ENCODE measurements at places on chromosomes 13 and 19.

GRCh38 chr19:8126008-8126407 lies 23.4 kb downstream of the FBN3 start:
- DNase-seq: no peak

DNA sequence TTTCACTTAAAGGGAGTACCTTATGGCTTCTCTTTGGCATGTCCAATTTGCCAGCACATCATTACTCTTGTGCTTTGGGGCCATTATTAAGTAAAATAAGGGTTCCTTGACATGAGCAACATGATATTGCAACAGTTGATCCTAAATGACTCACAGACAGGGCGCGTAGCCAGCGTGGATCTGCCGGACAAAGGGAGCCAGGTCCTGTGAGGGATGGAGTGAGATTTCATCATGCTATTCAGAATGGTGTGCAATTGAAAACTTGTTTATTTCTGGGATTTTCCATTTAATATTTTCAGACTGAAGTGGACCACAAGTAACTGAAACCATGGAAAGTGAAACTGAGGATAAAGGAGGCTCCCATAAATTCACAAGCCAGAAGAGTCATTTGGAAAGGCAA lies 48.6 kb upstream of the WASF3 start:
- no peak for DNase-seq

DNA sequence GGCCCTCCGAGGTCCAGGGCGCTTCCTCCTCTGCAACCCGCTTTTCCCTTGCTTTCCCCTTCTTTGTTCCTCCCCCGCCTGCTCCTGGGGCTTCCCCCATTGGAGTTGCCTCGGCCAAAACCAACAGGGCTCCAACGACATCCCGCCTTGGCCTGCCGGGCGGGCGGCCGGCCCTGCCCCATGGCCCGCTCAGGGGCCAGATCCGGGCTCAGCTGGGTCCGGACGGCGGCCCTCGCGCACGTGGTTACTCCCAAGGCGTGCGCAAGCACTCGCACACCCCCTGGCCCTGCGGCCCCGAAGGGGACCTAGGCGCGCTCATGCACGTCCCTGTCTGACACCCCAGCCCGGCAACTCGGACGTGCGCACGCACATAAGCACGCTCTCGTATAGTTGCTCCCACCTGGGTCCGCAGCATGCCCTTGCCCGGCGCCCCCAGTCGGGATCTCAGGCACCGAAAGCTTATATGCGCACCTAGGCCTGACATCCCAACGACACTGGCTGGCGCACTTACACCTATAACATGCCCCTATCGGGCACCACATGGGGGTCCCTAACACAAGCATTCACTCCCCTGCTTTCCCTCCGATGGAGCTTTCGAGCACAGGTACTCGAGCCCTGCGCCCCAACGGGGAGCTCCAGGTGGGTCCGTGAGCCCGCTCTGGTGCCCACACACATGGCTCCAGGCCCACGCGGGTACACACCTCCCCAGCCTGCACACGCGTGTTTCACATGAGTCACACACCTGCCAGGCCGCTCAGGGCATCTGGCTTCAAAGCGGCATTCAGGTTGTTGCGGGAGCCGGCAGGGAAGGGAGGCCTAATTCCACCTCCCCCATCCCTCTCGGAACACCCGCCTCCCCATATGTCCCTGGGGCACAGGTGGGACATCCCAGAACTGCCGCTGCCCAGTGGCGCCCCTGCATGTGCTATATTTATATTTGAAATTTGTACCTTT lies 15.0 kb downstream of the NFIX start:
- no peak for DNase-seq

- DNase-seq: no peak
Measured at GRCh38 chr13:36981156-36981743, 17.9 kb downstream of the ALG5 start.

DNA sequence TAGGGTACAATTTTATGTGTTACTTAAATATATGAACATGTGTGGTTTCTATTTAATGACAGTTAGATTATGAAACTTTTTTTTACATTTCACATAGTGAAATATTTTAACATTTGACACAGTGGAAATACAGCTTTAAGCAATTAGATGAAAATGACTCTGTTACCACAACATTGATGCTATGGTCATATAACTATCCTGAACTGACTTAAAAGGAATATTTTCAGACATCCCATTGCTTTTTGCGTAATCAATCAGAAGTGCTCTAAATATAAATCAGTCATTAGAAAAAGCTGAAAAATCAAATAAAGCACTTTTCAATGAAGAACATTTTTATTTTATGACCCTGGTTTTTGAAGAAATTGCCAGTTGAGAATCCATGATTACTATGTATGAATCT lies 80.3 kb downstream of the UFM1 start:
- DNase-seq: no peak

- DNase-seq: no peak
Measured at GRCh38 chr13:29551214-29551613, 44.3 kb downstream of the SLC7A1 start.

DNA sequence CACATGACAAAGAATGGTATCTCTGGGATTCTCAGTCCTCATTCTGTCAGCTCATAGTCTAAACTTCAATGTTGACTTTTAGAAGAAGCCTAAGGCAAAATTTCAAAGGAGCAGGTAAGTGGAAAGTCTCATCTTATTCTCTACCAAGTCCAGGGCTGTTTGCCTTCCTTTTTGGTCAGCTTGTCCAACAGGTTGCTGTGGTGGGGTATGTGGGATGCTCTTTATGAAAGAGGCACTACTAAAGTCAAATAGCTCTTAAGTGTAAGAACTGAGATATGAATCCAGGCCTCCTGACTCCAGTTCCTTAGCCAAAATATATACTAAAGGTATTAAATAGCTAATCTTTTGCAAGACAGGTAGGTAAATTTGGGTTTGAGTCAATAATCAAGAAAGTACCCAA lies 540.6 kb upstream of the SPRY2 start:
- no peak for DNase-seq

GRCh38 chr19:6596621-6597020 lies 5.7 kb upstream of the CD70 start:
- DNase-seq: no peak

GRCh38 chr19:13054626-13055212 lies 47.9 kb downstream of the LYL1 start:
- no peak for DNase-seq

GRCh38 chr19:17981611-17982010 lies 14.7 kb downstream of the KCNN1 start:
- DNase-seq: no peak

- no peak for DNase-seq
Measured at GRCh38 chr19:47161876-47162489, 31.3 kb downstream of the SAE1 start.

DNA sequence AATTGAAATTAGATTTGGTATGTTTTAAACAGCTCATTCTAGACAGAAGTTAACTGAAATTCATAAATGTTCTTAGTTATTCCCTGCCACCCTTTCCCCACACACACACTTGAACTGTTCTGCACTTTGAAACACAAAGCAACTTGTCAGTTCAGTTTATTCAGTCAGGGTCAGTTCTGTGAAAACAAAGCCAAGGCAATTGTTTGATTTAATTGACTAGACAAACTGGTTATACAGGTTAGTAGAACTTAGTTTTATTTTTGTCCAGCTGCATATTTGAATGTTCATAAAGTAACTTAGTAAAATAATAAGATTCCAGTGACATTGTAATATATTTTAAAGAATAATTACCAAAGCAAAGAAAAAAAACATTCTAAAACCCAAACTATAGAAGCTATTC lies 98.3 kb upstream of the KLF5 start:
- DNase-seq: no peak

DNA sequence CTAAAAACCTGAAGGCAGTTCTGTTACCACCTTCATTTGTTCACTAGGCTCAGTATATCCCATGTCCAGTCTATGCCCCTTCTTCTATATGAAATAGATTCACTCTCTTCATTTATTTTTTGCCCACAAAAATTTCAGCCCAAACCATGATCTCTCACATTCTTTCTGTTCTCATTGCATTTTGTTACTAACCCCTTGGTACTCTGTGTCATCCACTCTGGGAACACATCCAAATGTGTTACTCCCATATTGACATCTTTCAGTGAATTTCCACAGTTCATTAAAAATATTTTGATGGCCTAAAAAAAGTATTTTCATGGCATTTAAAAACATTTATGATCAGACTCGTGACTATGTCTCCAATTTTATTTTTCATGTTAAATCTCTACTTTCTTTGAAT lies 378.9 kb downstream of the SLITRK1 start:
- DNase-seq: no peak

DNA sequence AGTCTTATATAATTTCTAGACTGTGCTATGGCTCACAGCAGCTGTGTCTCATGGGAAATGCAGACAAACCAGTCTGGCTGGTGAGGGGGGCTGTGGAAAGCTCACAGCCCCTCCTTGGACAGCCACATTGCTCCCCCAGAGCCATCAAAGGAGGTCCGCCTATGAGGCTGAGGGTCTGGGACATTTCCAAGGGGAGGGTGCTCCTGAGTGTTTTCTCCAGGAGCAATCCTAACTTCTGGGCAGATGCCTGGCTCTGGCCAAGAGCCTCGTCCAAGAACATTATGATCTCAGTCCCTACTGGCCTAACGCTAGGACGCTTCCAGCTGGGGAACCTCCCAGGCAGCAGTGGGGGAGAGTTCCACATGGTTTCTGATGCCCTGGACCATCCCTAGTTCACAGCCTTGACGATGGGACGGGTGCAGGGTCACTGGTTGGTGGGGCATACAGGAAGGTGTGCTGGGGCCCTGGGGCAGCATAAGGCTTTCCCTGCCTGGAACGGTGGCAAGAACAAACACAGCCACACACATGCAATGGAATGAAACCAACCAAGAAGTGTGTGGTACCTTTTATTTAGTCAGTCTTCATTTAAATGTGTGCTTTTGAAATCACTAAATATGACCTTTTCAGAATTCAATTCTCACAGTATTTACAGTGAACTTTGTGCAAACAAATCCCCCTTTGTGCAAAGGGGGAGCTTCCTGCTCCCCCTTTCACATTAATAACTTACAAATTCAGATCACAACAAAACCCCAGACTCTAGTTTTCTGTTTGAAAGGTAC lies 60.6 kb downstream of the CDADC1 start:
- DNase-seq: no peak

DNA sequence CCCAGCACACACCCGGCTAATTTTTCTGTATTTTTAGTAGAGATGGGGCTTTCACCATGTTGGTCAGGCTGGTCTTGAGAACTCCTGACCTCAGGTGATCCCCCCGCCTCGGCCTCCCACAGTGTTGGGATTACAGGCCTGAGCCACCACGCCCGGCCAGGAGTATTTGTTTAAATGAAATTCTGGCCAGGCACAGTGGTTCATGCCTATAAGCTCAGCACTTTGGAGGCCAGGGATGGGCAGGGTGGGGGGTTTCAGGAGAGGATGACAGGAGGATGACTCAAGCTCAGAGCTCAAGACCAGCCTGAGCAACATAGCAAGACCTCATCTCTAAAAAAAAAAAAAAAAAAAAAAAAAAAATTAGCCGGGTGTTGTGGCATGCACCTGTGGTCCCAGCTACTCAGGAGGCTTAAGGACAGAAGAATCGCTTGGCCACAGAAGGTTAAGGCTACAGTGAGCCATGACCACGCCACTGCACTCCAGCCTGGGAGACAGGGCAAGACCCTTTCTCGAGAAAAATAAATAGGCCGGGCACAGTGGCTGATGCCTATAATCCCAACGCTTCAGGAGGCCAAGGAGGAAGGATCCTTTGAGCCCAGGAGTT lies 8.2 kb upstream of the DHDH start:
- DNase-seq: no peak

- peak; percentile 60 for DNase-seq
Measured at GRCh38 chr19:48249502-48250014, 6.2 kb downstream of the CARD8 start.

GRCh38 chr19:44777715-44778347 lies at the start of gene CBLC:
CBLC (plus strand) TSS chr19:44777890; CDS start chr19:44777932, 42 bp downstream.
- DNase-seq: no peak

- no peak for DNase-seq
Measured at GRCh38 chr13:97011446-97012131, 17.3 kb upstream of the OXGR1 start.

- no peak for DNase-seq
Measured at GRCh38 chr13:114079601-114080536, 52.6 kb downstream of the RASA3 start.

GRCh38 chr19:11239377-11240000 lies at the start of gene ANGPTL8:
ANGPTL8 (plus strand) TSS chr19:11239619; CDS start chr19:11239638, 19 bp downstream.
- no peak for DNase-seq

- no peak for DNase-seq
Measured at GRCh38 chr13:79642596-79642995, 161.6 kb downstream of the NDFIP2 start.
